ENCODE measurements at places on chromosomes 6 and 20.

DNA sequence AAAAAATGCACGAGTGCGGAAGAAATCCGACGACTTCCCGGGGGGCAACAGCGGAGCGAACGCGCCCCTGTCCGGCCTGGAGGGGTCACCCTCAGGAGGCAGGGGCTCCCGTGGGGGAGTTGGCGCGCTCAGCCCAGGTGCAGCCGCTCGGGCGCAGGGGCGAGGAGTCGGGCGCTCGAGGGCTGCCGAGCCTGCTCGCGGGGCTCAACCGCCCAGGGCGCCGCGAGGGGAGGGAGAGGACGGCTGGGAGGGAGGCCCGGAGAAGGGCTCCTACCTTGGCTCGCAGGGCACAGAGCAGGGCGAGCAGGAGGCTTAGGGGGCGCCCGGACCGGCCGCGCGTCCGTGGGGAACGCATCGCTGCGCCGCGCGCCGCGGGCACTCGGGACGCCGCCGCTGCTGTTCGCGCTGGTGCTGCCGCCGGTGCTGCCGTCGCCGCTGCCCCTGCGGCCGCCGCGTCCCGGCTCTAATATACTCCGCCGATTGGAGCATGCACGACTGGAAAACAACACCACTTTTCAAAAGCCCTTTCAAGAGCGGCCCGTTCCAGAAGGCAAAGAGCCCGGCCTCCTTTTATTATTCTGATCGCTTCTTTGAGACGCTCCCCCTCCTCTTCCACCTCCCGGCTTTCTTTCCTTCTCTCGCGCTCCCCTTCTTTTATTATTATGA lies 490 bp downstream of the JAG1 start:
- no peak for DNase-seq

DNA sequence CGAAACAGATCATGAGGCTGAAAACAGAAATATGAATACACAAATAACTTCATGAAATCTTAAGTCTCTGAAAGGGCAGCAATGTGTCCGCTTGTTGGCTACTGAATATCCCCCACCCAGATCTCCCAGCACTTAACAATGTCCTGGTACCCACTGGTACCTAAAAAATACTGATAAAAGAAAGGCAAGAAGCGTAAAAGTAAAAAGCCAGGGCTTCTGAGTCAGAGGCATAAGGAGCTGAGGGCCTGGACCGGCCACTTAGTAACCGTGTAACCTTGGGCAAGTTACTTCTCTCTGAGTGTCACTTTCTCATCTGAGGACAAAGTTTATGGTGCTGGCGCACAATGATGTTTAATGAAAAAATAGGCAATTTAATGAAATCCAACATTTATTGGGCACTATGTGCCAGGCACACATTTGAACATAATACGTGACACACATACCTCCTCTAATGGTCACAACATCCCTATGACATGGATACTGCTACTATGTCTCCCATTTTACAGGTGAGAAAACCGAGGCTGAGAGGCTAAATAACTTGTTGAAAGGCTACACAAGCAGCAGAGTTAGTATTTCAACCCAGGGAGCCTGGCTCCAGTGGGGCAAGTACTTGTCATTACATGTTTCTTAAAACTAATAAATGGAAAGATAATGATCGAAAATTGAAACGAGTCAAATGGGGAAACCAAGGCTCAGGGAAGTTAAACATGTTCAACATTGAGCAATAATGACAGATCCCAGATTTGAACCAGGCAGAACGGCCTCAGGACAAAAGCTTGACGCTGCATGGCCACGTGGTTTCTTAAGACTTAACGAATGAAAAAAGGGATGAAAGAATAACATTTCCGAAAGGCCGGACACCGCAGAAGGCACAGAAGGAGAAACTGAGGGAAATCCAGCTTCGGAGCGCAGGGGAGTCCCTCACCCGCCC lies 828 bp downstream of the TP53RK start:
- peak; percentile 33 for DNase-seq

DNA sequence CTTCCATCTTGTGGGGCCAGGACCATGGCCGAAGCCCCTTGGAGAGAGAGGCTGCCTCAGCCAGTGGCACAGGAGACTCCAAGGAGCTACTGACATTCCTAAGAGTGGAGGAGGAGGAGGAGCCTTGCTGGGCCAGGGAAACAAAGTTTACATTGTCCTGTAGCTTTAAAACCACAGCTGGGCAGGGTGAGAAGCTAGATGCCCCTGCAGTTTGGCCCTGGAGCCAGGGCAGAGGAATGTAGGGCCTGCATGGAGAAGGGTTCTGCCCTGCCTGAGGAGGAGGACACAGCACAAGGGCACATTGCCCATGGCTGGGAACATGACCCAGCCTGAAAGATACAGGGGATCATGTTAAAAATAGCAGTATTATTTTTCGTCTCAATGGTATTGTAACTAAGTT lies 37.4 kb downstream of the PLCG1 start:
- DNase-seq, result peak; percentile 34

DNA sequence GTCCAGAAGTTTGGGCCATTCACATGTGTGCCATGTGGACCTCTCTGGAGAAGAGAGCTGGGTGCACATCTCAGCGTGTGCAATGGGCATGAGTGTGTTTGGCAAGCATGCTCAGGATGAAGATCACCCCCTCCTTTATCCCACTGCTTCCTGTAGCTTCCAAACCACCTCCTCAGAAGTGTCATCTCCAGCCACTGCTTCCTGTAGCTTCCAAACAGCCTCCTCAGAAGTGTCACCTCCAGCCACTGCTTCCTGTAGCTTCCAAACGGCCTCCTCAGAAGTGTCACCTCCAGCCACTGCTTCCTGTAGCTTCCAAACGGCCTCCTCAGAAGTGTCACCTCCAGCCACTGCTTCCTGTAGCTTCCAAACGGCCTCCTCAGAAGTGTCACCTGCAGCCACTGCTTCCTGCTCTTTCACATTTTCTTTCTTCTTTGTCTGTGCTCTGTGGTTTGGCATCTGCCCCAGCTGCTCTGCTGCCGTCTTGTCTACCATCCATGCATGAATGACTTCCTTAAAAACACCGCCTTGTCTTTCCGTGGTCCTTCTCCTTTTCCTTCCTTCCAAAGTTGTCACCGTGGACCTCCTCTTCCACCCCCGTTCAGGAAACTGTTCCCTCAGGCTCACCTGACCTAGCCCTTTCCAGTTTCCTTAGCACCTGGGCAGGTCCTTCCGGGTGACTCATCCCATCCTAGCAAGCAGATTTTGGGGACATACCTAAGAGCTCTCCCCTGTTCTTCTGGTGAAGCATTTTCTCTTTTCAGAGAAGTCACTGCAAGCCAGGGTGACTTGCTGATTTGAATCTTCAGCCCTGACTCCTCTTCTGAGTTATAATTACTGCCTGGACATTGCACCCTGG lies 43.5 kb upstream of the TIAM2 start:
- DNase-seq, result no peak

DNA sequence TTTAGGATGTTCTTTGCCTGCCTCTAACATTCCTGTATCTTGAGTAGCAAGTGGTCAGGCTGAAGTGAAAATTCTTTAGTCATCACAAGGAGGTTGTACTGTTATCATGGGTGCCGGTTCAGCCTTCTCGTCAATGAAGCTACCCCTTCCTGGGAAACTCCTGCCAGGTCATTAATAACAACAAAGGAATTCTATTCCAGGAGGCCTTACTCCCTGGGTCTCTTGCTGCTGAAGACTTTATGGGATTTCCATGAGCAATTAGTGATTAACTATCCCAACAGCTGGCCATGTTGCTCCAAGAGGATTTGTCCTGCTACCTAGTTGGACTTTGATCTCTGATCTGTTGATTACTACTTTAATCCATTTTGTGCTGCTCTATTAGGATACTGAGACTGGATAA lies 62.7 kb upstream of the ELOVL5 start:
- DNase-seq, result peak; percentile 37

- no peak for DNase-seq
Observed at GRCh38 chr6:144160431-144161005, 10.2 kb downstream of the STX11 start.

DNA sequence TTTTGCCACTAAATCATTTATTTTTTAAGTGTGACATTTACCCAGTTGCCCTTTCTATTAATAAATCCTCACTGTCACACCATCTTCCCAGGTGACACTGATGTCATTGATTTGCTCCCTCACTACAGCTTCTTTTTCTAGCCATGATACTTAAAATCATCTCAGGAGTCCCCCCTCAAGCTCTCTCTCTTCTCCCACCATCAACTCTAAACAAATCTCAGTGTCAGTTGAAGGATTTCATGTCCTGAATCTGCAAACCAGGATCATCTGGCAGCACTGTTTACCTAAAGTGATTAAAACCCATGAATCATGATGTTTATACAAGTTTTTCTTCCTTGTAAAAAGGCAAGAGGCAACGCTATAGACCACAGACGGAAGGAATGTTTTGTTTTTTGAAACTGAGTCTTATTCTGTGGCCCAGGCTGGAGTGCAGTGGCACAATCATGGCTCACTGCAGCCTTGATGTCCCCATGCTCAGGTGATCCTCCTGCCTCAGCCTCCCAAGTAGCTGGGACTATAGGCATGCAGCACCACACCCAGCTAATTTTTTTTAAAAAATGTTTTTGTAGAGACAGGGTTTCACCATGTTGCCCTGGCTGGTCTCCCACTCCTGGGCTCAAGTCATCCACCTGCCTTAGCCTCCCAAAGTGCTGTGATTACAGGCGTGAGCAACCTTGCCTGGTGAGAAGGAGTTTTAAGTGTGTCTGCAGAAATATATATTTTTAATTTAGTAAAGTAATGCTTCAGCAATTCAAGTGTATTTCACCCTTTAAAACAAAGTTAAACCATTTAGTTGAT lies 30.1 kb upstream of the SH3BGRL2 start:
- DNase-seq, result peak; percentile 88

Measured in IMR-90 (cell line).